ENCODE measurements at places on chromosomes 2 and 18.

DNA sequence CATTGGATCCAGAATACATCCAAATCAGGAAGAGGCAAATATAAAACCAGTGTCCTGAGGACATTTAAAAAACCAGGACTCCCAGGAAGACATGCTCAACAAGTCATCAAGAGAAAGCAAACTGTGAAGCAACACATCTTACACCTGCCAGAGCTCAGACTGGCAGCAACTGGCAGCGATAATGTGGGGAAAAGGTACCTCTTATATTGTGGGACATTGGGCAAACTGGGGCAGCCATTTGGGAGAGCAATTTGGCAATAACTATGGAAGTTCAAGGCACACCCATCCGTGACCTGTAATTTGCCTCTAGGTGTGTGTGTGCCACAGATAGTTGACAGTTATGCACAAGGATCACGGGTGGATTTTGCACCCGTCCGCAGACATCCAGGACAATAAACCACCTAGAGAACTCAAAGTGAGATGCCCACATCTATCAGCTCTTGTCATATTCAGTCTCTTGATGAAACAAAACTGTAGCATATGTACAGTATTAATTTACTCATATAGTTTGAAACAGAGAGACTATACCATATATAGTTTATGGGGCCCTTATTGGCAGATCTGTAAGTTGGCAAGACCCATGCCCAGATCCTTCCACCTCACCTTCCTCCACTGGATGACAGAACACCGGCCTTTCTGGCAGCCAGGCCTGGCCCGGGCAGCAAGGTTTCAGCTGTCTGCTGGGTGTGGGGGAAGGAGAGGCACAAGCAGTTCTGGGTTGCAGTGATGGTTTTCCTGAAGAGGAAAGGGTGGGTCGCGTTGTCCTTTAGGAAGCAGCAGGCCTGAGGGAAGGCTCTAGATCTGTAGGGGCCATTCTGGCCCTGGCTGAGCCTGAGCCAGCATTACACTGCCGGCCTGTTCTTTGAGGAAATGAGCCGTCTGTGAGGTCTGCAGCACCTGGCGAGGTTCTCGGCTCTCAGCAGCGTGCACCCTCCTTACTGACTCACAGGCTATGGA, 18.8 kb downstream of the HJURP start:
- no peaks in the 10 kb centered on the region for H3K4me1 ChIP-seq
- no peaks in the 10 kb centered on the region for H3K27me3 ChIP-seq
- DNase-seq = no peak

GRCh38 chr2:208783184-208783583, 376.6 kb downstream of the PTH2R start:
- H3K27me3 ChIP-seq = no peaks in the 10 kb centered on the region
- no peaks in the 10 kb centered on the region for H3K36me3 ChIP-seq
- no peak for DNase-seq
- no peak overlapping the region for H3K4me3 ChIP-seq

GRCh38 chr18:76208678-76209306, 286.2 kb downstream of the ZNF516 start:
- no peak for DNase-seq
- H3K27me3 ChIP-seq = no peaks in the 10 kb centered on the region
- H3K4me3 ChIP-seq = no peak overlapping the region
- H3K36me3 ChIP-seq = no peaks in the 10 kb centered on the region
- H3K27ac ChIP-seq = no peak overlapping the region

GRCh38 chr2:144942516-144943256, 422.8 kb upstream of the ZEB2 start:
- H3K27ac ChIP-seq = peak overlapping the region; percentile 14
- no peaks in the 10 kb centered on the region for H3K27me3 ChIP-seq
- H3K4me3 ChIP-seq = no peak overlapping the region
- no peak for DNase-seq
- no peaks in the 10 kb centered on the region for H3K4me1 ChIP-seq

GRCh38 chr2:71347517-71347916, 15.9 kb downstream of the ZNF638 start:
- no peaks in the 10 kb centered on the region for H3K36me3 ChIP-seq
- no peak overlapping the region for H3K27ac ChIP-seq
- no peak for DNase-seq
- H3K4me1 ChIP-seq = no peaks in the 10 kb centered on the region
- no peak overlapping the region for H3K4me3 ChIP-seq

DNA sequence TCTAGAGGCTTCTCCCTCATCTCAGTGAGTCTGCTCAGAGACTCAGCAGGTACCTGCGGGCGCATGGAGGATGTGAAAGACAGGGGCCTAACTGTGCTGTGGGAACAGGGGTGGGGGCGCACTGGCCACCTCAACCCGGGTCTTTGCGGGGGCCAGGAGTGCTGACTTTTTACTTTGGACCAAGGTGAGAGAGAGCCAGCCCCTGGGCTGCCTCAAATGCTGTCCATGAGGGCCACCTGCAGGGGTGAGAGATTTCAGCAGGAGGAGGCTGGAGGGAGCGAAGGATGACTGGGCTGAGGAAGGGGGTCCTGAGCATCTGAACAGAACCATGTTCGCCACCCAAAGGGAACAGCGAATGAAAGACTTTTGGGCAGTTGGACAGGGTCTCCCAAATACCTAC, 129.4 kb downstream of the TNS1 start:
- DNase-seq = no peak
- no peak overlapping the region for H3K4me3 ChIP-seq
- no peak overlapping the region for H3K27ac ChIP-seq
- H3K4me1 ChIP-seq = no peaks in the 10 kb centered on the region
- no peaks in the 10 kb centered on the region for H3K27me3 ChIP-seq

GRCh38 chr18:78765142-78765541, 214.5 kb upstream of the SALL3 start:
- no peak overlapping the region for H3K4me3 ChIP-seq
- H3K36me3 ChIP-seq = no peaks in the 10 kb centered on the region
- H3K27me3 ChIP-seq = no peaks in the 10 kb centered on the region
- no peaks in the 10 kb centered on the region for H3K4me1 ChIP-seq

DNA sequence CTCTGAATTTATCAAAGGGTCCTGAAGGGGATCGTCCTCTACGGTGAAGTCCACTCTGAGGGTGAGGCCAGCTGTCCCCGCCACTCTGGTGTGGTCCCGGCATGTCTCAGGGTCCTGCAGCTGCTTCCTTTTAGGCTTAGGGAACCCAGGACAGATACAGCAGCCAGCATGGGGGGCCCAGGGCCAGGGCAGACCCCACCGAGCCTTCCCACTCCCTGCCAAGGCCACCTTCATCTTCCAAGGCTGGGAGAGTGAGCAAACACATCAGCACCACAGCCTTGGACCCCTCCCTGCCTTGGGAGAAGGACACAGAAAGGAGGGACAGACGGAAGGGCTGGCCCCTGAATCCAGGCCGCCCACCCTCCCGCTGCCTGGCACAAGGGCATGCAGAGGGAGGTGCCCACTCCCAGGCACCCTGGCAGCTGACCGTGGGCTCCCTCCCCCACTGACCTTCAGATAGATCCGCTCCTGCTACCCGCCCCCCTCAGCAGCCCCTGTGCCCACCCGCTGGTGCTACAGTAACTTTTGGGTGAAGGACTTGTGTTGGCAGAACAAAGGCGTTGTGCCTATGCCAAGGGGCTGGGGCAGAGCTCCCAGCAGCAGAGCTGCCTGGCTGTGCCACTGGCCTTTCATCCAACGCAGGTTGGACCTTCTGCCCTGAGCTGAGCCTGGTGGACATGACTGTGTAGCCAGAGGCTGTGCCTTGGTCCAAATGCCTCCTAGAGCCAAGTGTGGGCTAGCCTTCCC, 7.6 kb downstream of the CYP26B1 start:
- no peak overlapping the region for H3K27ac ChIP-seq
- DNase-seq = peak; percentile 15
- H3K27me3 ChIP-seq = peaks cover 20% of the 10 kb centered on the region
- no peaks in the 10 kb centered on the region for H3K4me1 ChIP-seq

DNA sequence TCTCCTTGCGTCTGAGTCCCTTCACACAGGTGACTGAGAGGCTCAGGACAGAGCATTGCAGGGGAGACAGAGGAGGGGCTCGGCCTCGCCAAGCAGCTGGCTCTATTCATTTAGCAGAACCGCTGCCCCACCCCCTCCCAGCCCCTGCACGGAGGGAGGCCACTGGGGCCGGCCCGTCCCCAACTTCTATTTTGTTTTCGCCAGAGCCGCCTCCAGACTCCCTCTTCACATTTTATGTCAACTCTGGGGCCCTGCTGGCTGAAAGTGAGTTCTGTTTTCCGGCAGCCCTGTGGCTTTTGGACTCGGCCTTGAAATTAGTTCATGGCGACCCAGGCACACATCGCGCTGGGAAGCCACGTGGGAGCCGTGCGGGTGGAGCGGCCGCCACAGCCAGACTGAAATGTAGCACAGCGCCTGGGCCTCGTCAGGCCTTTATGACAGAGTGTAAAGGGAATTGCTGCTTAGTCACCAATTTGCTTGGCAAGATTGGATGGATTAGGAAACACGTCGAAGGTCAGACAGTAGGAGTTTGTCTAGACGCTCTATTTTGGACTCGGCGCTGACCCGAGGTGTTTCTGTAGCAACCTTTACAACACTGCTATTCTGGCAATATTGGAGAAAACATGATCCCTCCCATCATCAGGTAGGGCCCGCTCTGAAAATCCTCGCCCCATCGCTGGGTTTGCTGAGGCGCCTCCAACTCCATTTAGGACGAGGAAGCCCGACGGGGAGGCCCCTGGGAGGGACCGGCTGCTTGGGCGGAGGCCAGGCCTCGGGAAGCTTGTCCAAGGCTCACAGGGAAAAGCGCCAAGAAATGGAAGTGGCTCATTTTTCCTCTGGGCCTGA, 90.7 kb upstream of the CTDP1 start:
- H3K27me3 ChIP-seq = no peaks in the 10 kb centered on the region
- no peak overlapping the region for H3K4me3 ChIP-seq
- no peaks in the 10 kb centered on the region for H3K36me3 ChIP-seq
- no peaks in the 10 kb centered on the region for H3K4me1 ChIP-seq
- DNase-seq = peak; percentile 58
- H3K27ac ChIP-seq = no peak overlapping the region

DNA sequence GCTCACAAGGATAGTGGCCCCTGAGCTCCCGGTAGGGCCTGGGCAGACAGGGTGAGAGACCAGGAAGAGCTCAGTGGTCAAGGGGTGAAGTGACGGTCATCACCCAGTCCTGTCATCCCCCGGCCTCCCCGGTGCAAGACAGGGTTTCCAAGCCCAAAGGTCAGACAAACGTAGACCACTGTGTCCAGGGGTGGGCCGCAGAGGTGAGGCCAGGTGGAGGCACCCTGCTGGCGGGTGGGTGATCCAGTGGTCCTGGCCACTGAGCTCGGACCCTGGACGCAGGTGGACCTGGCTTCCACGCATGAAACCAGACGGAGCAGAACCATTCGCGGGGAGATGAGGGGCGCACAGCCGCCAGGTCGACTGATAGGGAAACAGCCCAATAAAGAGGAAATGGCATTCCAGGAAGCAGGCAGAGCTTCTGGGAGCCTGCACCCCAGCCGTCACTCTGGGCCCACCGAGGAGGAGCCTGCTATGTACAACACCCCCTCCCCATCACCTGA, 14.4 kb upstream of the SNED1 start:
- no peak overlapping the region for H3K27ac ChIP-seq
- H3K4me3 ChIP-seq = no peak overlapping the region
- no peaks in the 10 kb centered on the region for H3K36me3 ChIP-seq
- DNase-seq = no peak
- H3K4me1 ChIP-seq = peaks cover 12% of the 10 kb centered on the region

DNA sequence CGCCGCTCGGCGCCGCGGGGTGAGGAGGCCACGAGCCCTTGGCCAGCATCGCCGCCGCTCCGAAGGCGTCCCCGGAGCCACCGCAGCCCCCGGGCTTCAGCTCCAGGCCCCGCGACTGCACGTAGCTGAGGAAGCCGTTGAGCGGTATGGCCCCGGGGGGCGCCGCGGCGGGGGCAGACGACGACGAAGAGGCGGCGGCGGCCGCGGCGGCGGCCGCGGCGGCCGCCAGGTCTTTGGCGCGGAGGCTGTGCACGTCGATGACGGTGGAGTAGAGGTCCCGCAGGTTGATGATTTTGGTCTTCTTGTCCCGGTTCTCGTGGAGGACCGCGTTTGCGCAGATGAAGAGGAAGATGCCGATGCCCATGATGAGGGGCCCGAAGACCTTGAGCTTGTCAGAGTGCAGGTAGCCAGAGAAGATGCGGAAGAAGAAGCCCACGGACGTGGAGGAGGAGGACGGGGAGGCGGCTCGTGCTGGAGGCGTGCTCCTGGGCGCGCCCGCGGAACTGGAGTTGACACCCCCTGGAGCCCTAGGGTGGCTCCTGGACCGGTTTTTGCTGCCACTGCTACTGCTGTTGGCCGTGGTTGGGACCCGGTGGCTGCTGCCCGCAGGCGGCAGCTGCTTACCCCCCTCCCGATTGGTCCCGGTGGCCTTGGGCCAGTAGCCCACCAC, 4.0 kb downstream of the TMEM200C start:
- no peak for DNase-seq
- no peak overlapping the region for H3K27ac ChIP-seq
- H3K4me1 ChIP-seq = no peaks in the 10 kb centered on the region
- H3K4me3 ChIP-seq = no peak overlapping the region
- no peaks in the 10 kb centered on the region for H3K36me3 ChIP-seq

DNA sequence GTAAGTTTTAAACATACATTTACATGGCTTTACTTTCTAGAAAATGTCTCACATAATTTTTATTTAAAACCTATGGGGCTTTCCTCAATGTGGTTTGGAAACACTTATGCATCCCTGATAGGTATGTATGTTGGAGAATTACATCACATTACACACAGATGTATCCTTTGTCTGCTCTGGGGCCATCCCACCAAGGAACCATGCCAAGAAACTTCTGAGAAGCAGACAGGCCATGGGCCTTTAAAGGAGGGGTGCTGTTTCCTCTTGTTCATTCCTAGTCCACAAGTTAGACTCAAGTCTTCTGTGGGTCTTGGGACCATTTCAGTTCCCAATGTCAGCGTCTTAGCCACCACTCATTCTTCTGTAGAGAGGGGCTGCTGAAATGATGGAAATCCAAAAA, 162.0 kb upstream of the SETBP1 start:
- H3K27ac ChIP-seq = no peak overlapping the region
- no peak for DNase-seq
- H3K36me3 ChIP-seq = no peaks in the 10 kb centered on the region
- H3K4me1 ChIP-seq = no peaks in the 10 kb centered on the region

- no peak overlapping the region for H3K27ac ChIP-seq
- no peak for DNase-seq
- no peaks in the 10 kb centered on the region for H3K36me3 ChIP-seq
- no peaks in the 10 kb centered on the region for H3K27me3 ChIP-seq
- H3K4me3 ChIP-seq = no peak overlapping the region
These were observed 585.9 kb downstream of the IRS1 start for GRCh38 chr2:226213717-226214116.

Measured in colonic mucosa (tissue), 4 donors.